ENCODE measurements at places on chromosomes 2 and 18. TPM values are rescaled to one million over a fixed set of nuclear protein-coding genes. Genes with fewer than 3 reads are reported as not detected.

DNA sequence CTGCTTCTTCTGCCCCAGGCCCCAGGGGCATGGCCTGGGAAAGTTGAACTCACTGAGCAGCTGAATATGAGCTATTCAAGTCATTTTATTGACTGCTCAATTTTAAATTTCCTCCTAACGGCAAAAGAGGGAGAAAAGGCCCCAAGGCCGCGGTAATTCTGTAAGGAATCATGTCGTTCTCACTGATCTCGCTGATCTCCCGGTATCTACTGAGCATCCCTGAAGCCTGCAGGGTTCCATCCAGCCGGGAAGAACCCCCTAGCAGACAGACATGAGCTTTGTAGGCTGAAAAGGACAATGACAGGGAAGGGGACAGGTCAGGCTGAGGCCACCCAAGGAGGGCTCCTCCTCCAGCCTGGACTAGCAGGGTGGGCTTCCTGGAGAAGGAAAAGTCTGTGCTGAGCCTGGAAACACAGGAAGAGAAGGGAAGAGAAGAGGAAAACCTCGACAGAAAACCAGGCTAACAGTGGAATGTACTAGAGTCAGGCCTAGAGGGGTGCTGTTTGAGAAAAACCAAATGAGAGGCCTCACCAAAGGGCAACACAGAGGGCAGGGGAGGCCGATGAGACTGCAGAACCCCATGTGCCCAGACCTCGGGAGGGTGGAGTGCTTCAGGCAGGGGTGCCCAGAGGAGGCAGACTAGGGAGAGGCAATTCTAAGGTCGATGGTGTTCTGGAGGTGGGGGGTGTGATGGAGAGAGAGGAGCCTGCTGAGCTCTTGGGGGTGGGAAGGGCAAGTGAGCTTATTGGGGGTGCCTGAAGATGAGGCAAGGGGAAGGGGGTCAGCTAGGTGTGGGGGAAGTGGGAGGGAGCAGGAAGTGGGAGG, 2.9 kb upstream of the NPPC start:
- DNase-seq: no peak

DNA sequence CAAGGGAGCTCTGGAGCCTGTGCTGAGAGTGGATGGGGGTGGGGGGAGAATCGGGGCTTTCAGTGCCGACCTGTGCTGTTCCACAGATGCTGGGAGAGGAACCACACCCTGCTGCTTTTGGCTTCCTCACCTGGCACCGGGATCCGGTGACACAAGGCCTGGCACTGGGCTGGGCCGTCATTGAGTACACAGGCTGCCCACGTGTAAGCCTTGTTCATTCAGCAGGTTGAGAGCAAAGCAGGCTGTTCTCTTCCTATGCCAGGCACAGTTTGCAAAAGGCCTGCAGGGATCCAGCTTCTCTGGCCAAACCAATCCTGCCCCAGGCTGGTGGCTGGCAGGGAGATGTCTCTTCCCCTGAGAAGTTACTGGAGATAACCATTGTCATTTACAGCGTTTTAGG, 17.1 kb downstream of the TRIB2 start:
- no peak for DNase-seq

- no peak for DNase-seq
Measured at GRCh38 chr2:17162713-17163112, 355.5 kb downstream of the RAD51AP2 start.

DNA sequence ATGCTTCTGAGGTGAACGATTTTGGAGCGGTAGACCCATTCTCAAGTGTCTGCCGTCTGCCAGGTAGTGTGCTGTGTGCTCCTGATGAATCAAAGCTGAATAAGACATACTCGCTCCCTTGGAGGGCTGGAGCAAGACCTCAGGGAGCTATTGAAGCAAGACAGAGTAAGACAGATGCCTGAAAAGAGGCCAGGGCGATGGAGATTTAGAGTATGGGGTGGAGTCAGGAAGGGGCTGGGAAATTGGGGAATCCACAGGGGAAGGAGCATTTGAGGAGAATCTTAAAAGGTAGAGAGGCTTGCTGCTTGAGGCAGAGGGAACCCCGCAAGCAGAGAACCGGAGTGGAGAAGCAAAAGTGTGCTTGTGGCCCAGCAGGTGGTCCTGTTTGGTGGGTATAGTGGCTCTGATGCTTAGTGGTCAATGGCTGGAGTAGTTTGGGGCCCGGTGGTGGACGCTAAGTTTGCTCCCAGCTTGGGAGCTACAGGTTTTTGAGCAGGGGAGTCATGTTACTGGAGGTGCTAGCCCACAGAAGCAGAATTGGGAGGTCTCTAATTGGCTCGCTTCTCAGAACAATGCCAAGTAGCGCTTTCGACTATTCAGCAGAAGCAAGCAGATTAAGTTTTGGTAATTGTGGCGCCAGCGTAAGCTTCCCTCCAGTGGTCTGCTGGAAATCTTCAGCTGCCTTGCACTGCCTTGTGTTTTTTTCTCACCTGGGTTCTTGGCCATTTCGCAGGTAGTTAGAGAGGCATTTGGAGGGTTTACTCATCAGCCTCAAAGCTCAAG, 2.0 kb downstream of the CNNM4 start:
- DNase-seq: no peak

DNA sequence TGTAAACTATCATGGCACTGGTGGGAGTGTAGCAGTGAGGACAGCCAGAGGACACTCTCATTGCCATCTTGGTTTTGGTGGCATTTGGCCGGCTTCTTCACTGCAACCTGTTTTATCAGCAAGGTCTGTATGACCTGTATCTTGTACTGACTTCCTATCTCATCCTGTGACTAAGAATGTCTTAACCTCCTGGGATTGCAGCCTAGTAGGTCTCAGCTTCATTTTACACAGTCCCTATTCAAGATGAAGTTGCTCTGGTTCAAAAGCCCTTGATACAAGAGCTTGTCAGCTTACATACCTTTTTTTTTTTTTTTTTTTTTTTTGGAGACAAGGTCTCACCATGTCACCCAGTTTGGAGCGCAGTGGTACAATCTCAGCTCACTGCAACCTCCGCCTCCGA, 110.9 kb downstream of the METTL8 start:
- DNase-seq: no peak

GRCh38 chr18:13437796-13438506, 219.4 kb downstream of the LDLRAD4 start:
- DNase-seq: no peak

- no peak for DNase-seq
Measured at GRCh38 chr2:198534756-198535155, 730.4 kb downstream of the PLCL1 start.

DNA sequence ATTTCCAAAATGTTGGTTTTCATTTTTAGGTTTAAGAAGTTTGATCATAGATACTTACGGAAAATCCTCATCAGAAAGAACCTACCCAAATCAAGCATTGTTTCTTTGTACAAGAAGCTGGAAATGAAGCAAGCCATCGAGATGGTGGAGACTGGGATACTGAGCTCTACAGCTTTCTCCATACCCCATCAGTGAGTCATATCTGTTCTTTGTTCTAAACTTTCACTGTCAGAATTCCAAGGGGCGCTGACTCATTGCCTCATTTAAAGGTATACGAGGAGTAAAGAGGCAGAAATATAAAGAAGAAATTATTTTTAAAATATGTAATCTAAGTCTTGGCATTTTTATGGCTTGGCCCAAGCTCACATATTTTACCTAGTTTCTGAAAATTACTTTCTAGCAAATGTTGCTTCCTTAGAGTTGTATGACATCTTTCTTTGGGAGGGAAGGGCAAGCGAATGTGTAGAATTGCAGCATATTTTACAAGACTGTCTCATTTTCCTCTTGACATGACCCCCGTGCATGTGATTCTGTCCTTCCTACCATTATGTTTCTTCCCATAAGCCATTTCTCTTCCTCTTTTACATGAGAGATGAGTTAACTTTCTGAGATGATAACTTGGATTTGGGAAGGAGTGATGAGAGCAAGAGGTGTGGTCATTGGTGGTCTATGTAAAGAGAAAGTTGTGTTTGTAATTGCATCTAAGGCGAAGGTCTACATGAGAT, 41.2 kb downstream of the SLC9A4 start:
- peak; percentile 27 for DNase-seq

GRCh38 chr2:206984206-206984605, 44.9 kb downstream of the CPO start:
- DNase-seq: no peak

DNA sequence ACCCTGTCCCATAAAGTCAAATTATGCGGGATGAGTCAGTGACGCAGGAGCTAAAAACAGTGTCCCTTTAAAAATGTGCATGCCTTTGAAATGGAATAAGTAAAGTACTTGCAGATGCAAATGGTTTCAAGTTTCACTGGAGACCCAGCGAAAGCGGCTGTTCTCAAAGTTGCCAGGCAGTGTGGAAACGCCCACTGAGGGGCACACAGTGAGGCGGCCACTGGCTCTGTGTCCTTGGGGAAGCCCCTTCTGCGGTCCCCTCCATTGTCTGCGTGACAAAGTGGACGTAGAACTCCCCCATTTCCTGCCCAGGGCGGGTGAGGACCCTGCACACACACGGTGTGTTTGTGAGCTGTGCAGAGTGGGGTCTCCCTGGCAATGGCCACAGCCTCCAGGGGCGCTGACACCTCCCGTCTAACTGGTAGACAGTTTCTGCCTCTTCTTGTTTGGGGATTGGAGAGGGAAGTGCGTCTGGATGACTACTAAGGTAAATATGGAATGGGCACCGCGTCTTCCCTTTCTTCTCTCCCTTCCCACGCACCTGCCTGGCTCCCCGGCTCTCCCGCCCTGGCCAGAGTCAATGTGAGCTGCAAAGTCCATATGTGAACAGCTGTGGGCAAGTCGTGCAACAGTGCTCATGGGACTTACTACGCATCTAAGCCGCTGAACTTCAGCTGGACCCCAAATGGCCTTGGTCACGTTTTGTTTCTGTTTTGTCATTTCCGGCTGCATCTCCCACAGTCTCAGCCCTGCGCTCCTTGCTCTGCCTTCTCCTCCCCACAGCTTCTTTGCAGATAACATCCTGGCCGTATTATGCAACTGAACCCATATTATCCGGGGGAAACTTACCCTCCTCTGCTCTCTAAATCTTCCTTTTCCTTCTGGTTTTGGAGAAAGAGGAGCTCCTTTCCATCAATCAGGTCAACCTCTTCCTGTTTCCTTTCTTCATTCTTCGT, 33.7 kb upstream of the ZNF516 start:
- no peak for DNase-seq

GRCh38 chr18:24934258-24934932, 417.6 kb downstream of the ZNF521 start:
- DNase-seq: no peak

- no peak for DNase-seq
Measured at GRCh38 chr2:64105670-64106461, 38.4 kb downstream of the PELI1 start.

DNA sequence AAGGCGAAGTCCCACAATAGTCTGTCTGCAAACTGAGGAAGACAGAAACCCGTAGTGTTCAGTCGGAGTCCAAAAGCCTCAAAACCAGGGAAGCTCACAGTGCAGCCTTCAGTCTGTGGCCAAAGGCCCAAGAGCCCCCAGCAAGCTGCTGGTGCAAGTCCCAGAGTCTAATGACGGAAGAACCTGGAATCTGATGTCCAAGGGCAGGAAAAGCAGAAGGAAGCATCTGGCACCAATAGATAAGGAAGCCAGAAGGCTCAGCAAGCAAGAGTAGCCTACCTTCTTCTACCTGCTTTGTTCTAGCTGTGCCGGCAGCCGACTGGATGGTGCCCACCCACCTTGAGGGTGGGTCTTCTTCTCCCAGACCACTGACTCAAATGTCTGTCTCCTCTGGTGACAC, 21.8 kb downstream of the CFAP210 start:
- no peak for DNase-seq

DNA sequence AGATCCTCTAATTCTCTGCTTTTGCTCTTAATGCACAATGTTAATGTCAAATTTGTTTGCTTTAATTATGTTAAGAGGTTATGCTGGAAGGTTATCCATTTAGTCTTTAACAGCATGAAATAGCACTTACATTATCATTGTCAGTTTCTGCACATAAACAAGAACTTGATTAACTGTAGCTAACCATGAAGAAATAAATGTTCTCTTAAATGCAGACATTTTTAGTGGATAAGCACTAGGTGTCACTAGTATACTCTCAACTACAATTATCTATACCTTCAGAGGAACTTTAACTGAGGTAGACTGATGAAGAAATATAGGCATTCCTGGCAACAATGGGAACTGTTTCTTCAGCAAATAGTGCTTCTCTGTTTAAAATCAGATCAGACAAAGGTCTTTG, 178.8 kb upstream of the CHST9 start:
- DNase-seq: no peak

DNA sequence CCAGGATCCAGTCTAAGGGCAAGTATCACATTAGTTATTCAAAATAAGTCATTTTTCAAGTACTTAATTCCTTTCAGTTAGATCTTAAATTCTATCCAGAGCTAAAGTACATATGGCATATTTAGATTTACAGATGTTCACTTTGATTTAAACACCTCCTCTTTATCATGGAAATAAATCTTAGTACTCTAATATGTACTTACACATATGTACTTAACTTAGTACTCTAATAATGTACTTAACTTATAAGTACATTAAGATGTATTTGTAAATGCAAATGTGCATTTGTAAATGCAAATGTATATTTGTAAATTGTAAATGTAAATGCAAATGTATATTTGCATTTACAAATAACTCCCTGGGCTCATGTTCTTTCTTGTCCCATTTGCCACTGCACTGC, 14.6 kb downstream of the PIGN start:
- DNase-seq: no peak

DNA sequence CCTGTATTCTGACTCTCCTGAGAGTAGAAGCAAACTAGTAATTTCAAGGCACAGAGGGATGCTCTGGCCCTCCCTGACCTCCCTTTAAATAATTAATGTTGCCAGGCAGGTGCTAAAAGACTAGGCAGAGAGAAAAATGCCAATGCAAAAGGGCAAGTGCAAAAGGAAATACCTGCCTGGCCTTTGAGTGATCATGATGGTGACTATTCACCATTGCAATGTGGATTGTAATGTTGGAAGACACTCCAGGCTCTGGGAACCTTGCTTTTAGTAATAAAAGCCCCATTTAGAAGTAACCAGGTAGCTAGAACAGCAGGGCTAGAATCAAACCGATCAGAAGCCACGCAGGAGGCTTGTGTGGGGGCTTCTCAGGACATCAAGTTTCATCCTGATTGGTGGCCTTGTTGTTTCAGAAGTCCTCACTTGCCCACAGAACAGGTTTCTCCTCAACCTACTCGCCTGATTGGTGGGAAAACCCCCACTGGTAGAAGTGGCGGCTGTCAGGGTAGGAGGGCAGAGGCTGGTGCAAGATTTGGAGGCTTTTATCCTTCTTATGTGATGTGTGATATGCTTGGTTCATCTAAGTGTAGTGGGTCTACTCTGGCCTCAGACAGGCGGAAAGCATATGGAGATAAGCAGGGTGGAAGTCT, 16.0 kb upstream of the CHRNA1 start:
- no peak for DNase-seq

GRCh38 chr2:65358678-65359400, 73.6 kb downstream of the SPRED2 start:
- no peak for DNase-seq

Gene TBC1D8
- total RNA-seq: 68.0 TPM

Gene ABCB6
- 35.6 TPM for total RNA-seq

Gene C2orf80
- not detected for total RNA-seq

Gene PMAIP1
- 5.4 TPM for total RNA-seq

Gene WDR7
- total RNA-seq: 39.4 TPM

Gene POTEI
- total RNA-seq: not detected

Gene LOXHD1
- 4.0 TPM for total RNA-seq

Gene MEP1B
- not detected for total RNA-seq

All from omental fat pad (tissue), 4 donors.